ENCODE measurements at places on chromosomes 13 and 19. TPM values are rescaled to one million over a fixed set of nuclear protein-coding genes. Genes with fewer than 3 reads are reported as not detected.

DNA sequence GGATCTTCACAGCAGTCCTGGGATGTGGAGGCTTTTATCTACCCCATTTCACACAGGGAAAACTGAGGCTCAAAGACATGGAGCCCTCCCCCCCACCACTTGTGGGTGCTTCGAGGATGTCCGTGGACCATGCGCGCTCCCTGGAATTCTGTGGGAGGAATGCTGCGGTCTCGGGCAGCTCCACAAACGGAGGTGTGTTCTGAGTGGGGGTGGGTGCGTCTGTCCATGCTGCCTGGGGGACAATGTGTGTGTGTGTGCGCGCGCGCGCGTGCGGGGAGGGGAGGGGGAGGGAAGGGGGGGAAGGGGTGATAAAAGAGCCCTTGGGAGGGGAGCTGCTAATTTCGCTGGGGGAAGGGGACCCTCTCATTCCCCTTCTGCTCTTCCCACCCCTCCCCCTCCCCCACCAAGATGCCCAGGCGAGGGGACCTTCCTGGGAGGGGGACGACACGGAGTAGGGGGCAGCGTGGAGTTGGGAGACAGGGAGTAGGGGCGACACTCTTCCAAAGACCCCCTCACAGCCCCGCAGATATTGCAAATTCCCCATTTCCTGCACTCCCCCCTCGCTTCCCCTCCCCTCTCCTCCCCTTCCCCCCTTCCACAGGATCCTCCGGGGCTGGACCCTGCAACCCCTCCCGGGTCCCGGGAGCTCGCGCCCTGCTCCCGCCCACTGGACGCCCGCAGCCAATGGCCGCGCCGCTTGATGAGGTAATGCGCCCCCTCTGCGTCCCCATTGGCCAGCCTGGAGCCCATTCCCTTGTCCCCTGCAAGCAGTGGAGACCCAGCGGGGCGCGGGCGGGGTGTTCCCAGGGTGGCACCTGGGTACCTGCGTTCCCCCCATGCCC, 18.9 kb upstream of the ZNRF4 start:
- no peak overlapping the region for H3K4me3 ChIP-seq
- no peaks in the 10 kb centered on the region for H3K4me1 ChIP-seq
- no peak overlapping the region for H3K27ac ChIP-seq
- no peak for DNase-seq

DNA sequence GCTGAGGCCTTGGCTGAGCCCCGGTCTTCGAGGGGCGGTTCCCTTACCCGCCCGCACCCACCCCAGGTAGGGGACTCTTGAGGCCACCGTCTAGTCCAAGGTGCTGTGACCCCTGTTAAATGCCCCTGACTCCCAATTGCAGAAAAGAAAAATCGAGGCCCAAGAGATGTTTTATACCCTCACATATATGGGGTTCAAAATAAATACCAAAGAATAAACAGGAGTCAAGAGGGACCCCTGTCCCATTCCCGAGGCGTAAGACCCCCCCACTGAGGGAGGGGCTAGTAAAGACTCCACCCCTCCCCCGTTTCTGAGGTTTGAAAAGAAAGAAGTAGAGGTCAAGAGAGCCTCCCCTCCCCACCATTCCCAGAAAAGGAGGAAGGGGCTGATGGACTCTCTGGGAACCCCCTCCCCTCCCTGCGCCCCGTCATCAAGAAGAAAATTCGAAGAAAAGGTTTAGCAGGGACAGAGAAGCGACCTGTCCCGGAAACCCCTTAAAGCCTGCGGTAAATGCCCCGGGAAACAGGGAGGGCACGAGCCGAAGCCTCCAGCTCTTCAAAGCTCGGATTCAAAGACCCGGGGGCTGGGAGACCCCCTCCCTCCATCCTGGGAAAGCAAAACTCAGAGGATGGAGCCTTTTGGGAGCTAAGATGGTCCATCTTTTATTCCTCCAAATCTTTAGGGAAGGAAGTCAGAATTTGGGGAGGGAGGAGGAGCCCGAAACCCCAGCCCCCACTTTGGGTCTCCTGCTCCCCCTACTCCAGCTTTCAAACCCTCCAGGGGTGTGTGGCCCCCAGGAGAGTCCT, 755 bp upstream of the RAB3A start:
- H3K27ac ChIP-seq, result peak overlapping the region; percentile 73
- DNase-seq, result peak; percentile 59
- H3K4me1 ChIP-seq, result peaks cover 22% of the 10 kb centered on the region

DNA sequence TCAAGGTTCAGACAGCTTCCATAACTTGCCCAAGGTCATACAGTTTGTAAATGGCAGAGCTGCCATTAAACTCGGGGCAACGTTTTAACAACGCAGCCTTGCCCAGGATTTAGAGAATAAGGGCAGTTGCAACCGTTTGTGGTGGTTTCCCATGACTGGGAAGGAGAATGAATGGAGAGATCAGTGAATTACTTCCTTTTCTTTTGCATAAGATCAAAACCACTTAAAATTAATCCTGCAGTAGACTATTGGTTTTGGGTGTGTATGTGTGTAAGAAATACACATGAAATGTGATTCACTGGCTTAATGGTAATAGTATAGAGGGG, 179.1 kb upstream of the MIR17HG start:
- no peak overlapping the region for H3K27ac ChIP-seq
- no peak for DNase-seq
- H3K36me3 ChIP-seq, result no peaks in the 10 kb centered on the region
- peaks cover 12% of the 10 kb centered on the region for H3K27me3 ChIP-seq

DNA sequence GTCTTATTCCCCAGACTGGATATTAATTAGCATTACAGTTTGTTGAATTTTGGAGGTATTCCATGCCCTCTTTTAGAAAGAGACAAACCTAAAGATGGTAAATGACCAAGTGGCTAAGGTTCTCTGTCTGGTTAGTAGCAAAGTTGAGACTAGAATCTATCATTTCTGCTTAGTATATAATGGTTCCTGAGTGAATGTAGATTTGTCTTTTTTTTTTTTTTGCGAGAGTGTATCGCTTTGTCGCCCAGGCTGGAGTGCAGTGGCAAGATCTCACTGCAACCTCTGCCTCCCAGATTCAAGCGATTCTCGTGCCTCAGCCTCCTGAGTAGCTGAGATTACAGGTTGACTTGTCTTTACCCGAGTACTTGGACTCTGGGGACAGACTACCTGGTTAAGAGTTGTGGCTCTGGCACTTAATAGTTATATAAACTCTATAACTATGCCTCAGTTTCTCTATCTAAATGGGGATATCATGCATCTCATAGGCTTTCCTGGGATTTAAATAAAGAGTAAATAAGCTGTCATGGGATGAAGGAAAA, 2.7 kb downstream of the NAA16 start:
- DNase-seq, result peak; percentile 12
- peaks cover 17% of the 10 kb centered on the region for H3K36me3 ChIP-seq
- H3K4me1 ChIP-seq, result peaks cover 44% of the 10 kb centered on the region
- H3K27ac ChIP-seq, result no peak overlapping the region

DNA sequence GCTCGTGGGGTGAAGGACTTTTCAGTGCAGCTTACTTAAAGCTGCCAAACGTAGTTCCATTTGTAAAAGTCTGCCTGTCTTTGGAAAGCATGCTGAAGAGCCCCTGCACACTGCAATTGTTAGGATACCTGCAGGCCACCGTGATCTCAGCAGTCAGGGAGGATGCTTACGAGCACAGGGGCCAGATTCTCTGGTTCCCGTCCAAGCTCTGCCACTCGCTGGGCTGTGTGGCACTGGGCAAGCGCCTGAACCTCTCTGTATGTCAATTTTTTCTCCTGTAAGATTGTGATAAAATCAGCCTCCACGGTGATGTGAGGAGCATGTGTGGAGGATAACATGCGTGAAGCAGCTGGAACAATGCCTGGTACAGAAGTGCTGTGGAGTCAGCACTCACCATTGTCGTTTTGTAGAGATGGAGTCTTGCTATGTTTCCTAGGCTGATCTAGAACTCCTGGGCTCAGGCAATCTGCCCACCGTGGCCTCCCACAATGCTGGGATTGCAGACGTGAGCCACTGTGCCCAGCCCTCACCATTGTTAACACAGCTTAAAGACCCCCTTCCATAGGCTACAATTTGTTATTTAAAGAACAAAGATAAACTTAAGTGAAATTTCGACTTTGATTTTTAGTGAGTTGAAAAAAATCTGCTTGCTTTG, 3.5 kb downstream of the ADPRHL1 start:
- no peaks in the 10 kb centered on the region for H3K27me3 ChIP-seq
- no peaks in the 10 kb centered on the region for H3K4me1 ChIP-seq
- peak overlapping the region; percentile 46 for H3K27ac ChIP-seq

- peaks cover 13% of the 10 kb centered on the region for H3K36me3 ChIP-seq
- H3K4me3 ChIP-seq, result no peak overlapping the region
- DNase-seq, result no peak
- no peak overlapping the region for H3K27ac ChIP-seq
- peaks cover 8% of the 10 kb centered on the region for H3K4me1 ChIP-seq
Measured at GRCh38 chr19:963486-963951, 20.6 kb upstream of the WDR18 start.

- no peaks in the 10 kb centered on the region for H3K36me3 ChIP-seq
- no peak overlapping the region for H3K4me3 ChIP-seq
- no peaks in the 10 kb centered on the region for H3K4me1 ChIP-seq
- DNase-seq, result peak; percentile 70
- peaks cover 27% of the 10 kb centered on the region for H3K27me3 ChIP-seq
Measured at GRCh38 chr19:1690699-1691307, 38.4 kb upstream of the TCF3 start.

RASIP1 gene
- total RNA-seq, result 0.17 TPM

DNA sequence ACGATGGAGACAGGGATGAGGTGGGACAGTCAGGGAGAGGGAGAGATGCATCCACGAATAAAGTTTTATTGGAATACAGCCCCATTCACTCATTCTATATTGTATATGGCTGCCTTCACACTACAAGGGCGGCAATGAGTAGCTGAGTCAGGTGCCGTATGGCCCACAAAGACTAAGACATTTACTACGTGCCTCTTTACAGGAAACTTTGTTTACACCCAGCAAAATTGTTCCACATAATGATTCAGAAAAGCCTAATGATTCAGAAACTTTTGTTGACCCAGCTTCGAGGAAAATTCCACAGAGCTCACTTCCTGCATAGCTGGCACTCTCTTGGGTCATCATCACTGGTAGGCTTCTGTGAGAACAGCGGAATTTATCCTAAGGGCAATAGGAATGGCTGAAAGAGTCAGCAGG, 87.3 kb upstream of the PEG3 start:
- H3K4me3 ChIP-seq, result no peak overlapping the region
- peaks cover 2% of the 10 kb centered on the region for H3K36me3 ChIP-seq
- no peak for DNase-seq

PROZ gene
- not detected for total RNA-seq

TEX26 gene
- not detected for total RNA-seq

- no peak for DNase-seq
- H3K27ac ChIP-seq, result no peak overlapping the region
- no peaks in the 10 kb centered on the region for H3K4me1 ChIP-seq
- H3K36me3 ChIP-seq, result no peaks in the 10 kb centered on the region
- H3K27me3 ChIP-seq, result no peaks in the 10 kb centered on the region
Measured at GRCh38 chr13:37085606-37086005, 19.9 kb downstream of the CSNK1A1L start.

- H3K4me1 ChIP-seq, result no peaks in the 10 kb centered on the region
- H3K4me3 ChIP-seq, result no peak overlapping the region
- H3K27ac ChIP-seq, result no peak overlapping the region
- peaks cover 6% of the 10 kb centered on the region for H3K27me3 ChIP-seq
- peaks cover 3% of the 10 kb centered on the region for H3K36me3 ChIP-seq
Measured at GRCh38 chr13:112467236-112467635, 91.1 kb downstream of the SPACA7 start.

C19orf85 gene
- not detected for total RNA-seq

GRCh38 chr13:111899714-111900389, 167.1 kb upstream of the SOX1 start:
- H3K4me1 ChIP-seq, result no peaks in the 10 kb centered on the region
- H3K27ac ChIP-seq, result no peak overlapping the region
- no peak for DNase-seq
- peaks cover 14% of the 10 kb centered on the region for H3K27me3 ChIP-seq
- H3K4me3 ChIP-seq, result no peak overlapping the region

DNA sequence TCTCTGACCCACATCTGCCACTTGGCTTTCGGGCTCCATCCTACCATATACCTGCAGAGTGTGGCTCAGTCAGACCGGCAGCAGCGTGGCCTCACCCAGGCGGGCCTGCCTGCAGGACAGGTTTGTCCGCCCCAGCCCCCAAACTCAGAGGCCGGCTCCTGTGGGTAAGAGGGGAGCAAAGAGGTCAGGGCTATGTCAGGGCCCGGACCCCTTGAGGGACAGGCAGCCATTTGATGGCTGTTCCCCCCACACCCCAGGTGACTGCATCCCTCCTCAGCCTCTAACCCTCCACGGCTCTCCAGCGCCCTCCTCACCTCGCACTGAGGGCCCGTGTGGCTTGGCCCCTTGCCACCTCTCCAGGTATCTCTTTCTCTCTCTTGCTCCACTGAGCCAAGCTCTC, 12.3 kb upstream of the ZBTB32 start:
- no peak overlapping the region for H3K27ac ChIP-seq
- H3K4me1 ChIP-seq, result peaks cover 19% of the 10 kb centered on the region
- H3K27me3 ChIP-seq, result no peaks in the 10 kb centered on the region
- H3K4me3 ChIP-seq, result no peak overlapping the region

EML2 gene
- total RNA-seq, result 145 TPM

GRCh38 chr13:103772576-103772975, 706.4 kb upstream of the SLC10A2 start:
- no peaks in the 10 kb centered on the region for H3K27me3 ChIP-seq
- H3K4me1 ChIP-seq, result no peaks in the 10 kb centered on the region
- H3K27ac ChIP-seq, result no peak overlapping the region

DNA sequence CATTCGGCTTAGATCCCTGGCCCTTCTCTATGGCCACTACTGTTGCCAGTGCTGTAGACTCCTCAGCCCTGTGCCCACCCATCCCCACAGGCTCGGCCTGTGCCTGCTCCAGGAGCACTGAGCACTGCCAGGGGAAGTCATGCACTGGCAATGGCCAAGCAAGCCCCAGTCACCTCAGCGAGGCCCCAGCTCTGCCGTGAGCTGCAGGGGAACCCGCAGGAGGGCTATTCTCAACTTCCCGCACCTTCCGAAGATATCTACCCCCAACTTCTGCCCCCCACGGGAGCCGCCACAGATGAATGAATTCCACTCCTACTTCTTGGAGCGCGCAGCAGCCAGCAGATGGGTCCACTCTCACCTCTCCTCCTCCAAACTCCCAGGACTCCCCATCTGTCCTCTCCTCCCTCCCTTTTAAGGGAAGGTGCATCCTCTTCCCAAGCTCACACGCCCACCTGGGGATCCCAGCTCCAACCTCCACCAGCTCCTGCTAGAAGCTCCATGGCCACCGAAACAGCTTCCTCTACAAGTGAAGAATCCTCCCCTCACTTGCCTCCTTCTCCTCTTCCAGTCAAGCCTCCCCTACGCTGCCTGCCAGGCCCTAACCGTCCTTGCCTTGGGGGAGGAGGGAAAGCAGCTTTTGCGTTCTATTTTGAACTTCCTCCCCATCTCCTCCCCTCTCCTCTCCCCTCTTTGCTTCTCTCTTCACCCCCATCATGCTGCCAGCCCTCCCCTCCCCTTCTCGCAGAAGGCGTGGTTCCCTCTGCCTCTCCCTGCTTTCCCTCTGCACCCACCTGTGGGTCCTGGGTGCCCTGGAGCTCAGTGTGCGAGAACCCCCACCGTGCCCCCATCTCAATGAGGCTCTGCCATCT, 52.2 kb downstream of the PEPD start:
- no peaks in the 10 kb centered on the region for H3K27me3 ChIP-seq
- no peak overlapping the region for H3K27ac ChIP-seq
- no peak for DNase-seq
- peaks cover 2% of the 10 kb centered on the region for H3K36me3 ChIP-seq
- no peak overlapping the region for H3K4me3 ChIP-seq

FOSB gene
- 8.7 TPM for total RNA-seq
